ENCODE measurements at places on chromosomes 13 and 19.
A peak's percentile ranks its signal among the peaks of the same experiment; 100 is the strongest.

DNA sequence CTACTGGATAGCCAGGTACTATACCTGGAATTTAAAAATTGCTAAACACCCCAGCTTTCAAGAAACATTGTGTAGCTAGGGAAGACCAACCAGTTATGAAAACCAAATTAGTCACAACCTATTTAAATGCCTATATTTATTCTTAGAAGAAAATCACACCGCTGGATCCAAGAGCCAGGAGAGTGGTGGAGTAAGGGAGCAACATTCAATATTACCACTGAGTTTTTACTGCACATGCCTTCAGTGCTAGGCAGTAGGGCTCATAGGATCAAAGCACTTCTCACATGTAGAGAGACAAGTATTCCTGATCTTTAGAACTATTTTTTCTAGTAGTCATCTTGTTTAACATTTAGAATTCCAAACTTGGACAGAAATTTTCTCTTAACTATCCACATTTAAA is 11.2 kb downstream of the ITM2B start:
- DNase-seq: no peak

DNA sequence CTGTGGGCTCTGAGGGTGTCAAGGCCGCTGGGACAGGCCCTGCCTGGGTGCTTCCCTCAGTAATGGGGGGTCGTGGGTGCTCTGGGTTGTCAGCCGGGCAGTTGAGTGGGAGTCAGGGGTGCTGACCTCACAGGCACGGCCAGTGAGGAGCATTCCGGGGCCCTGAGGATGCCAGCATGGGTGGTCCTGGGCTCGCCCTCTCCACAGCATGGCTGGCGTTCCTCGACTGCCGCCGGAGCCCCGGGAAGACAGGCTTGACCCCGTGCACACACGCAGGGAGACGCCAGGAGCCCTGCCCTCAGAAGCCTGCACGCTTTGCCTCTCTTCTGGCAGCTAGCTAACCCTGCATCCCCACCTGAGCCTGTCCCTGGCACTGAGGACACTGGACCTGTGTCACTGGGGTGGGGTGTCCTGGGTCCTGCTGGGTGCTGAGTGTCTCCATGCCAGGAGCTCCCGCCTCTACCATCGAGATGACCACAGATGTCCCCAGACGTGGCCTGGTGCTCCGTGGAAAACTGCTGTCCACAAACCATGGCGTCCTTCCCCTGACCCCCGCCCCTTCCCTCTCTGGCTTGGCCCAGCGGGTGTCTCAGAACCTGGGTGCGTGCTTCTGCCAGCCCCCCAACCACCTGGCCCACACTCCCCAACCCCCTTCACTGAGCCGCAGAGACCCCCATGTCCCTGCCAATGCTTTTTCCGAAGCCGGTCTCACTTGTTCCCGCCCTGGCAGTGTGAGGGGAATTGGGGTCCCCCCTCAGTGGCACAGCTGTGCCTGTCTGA is 4.4 kb upstream of the NDUFS7 start:
- DNase-seq: no peak

DNA sequence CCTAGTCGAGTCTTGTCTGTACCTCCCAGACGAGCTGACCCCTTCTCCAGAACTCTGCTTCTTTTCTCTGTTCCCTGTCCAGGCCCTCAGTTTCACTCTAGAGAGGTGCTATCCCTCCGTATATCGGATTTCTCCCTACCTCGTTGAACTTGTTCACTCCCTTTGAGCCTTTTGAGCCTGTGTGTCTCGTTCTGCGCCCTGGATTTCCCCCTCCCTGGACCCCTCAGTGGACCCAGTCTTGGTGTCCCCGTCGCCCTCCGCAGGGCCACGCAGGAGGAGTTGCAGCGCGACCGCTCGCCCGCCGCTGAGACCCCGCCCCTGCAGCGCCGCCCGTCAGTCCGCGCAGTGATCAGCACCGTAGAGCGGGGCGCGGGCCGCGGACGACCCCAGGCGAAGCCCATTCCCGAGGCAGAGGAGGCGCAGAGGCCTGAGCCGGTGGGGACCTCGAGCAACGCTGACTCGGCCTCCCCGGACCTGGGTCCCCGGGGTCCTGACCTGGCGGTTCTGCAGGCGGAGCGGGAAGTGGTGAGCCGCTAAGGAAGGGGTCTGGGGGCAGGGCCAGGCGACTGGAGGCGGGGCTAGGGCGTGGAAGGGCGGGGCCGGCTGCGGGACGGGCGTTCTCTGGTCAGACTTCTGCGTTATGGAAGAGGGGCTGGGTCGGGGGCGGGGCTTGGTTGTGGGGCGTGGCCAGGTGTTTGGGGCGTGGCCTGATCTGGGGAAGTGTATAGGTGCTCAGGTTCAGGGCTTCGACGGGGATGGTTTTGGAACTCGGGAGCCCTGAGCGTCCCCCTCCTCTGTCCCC is 5.5 kb downstream of the EPS8L1 start:
- DNase-seq: peak; percentile 54

DNA sequence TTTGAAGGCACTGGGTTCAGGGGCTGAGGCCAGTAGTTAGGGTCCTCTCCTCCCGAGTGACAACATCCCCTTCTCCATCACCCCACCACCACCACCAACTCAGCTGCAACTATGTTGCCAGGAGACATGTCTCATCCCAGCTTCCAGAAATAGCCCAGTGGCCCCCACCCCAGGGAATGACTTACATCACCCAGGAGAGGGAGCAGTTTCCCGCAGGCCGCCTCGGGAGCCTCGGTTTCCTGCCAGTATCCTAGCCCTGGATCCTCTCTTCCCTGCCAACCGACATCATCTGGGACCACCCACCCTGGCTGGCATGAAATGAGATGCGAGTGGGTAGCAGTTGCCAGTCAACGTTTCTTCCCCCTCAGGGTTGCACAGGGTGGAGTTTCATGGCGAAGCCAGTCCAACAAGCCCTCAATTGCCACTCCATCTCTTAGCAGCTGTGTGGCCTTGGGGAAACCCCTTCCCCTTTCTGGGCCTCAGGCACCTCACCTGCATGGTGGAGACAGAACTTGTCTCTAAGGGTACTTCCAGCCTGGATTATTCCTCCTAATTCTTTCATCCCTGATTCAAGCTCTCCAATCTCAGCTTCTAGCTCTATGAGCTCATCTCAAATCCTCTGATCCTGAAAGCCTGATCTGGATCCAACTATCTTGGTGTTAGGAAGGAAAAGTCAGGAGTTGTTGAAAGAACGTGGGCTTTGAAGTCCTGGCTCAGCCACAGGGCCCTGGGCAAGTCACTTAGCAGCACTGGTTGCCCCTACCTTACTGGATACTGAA is 3.9 kb upstream of the GSK3A start:
- no peak for DNase-seq

GRCh38 chr13:106432636-106433035 is 102.8 kb downstream of the EFNB2 start:
- no peak for DNase-seq

DNA sequence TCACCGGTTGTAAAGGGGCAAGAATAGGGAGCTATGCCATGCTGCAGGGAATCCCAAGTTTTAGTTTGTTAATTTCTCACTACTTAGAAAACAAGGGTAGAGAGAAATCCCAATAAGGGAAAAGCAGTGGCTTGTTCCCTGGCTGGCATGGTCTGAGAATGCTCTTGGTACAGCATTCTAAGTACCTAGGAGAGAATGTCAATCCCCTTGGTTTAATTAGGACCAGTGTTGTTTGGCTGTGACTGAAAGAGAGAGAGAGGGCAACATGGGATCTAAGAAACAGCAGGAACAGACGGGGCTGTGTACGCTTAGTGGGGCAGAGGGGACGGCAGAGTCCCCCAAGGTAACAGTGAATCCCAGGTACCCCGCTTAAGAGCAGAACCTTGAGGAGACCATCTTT is 228.8 kb downstream of the PCDH9 start:
- no peak for DNase-seq

DNA sequence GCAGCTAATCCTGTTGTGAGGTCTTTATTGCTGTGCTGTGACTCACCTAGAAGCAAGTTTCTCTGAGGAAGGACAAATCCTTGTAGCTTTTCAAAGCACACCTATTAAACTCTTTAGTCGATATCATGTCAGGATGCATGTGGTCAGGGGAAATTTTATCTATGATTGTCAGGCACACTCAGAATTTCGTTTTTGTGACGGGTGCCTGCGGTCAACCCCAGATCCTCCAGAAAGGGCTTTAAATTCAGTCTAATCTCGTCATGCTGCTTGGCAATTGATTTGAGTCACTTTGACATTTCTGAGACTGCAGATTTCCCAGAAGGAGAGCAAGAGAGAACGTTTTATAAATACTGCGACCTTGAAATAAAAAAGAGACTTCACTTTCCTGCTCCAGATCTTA is 316.9 kb downstream of the FGF9 start:
- no peak for DNase-seq

- DNase-seq: no peak
Observed at GRCh38 chr13:110217085-110217484, 89.9 kb downstream of the COL4A1 start.

DNA sequence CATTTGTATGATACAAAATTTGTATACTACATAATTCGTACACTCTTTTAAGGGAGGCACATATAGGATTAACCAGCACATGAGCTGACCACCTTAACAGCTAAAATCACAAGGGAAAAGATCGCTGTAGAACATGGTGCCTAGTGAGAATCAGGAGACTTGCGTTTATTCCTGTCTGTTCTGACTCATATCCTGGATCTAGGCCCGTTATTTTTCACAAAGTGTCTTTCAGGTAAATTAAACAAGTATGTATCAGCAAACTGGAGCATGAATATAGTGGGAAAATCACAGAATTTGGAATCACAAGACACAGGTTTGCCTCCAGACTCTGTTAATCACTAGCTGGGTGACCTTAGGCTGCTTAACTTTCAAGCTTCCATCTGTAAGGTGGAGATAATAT is 47.5 kb upstream of the ESD start:
- no peak for DNase-seq

DNA sequence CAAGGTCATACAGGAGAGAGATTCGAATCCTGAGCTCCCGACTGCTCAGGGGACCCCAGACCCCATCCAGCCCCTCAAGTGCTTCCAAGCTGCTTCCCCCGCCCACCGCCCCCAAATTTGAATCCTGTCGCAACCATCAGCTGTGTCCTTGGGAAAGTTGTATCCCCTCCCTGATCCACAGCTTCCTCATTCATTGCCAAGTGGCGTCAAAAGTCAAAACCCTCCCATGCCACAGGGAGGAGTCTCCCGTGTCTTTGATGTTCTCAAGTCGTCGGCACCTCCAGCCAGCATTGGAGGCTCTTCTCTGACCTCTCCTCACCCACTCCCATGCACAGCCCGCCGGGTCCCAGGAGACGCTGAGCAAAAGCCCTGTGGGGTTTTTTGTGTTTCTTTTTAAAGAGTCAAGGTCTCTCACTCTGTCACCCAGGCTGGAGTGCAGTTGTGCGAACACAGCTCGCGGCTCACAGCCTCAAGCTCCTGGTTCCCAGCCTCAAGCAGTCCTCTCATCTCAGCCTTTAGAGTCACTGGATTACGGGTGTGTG is 2.8 kb upstream of the IFI30 start:
- DNase-seq: no peak

DNA sequence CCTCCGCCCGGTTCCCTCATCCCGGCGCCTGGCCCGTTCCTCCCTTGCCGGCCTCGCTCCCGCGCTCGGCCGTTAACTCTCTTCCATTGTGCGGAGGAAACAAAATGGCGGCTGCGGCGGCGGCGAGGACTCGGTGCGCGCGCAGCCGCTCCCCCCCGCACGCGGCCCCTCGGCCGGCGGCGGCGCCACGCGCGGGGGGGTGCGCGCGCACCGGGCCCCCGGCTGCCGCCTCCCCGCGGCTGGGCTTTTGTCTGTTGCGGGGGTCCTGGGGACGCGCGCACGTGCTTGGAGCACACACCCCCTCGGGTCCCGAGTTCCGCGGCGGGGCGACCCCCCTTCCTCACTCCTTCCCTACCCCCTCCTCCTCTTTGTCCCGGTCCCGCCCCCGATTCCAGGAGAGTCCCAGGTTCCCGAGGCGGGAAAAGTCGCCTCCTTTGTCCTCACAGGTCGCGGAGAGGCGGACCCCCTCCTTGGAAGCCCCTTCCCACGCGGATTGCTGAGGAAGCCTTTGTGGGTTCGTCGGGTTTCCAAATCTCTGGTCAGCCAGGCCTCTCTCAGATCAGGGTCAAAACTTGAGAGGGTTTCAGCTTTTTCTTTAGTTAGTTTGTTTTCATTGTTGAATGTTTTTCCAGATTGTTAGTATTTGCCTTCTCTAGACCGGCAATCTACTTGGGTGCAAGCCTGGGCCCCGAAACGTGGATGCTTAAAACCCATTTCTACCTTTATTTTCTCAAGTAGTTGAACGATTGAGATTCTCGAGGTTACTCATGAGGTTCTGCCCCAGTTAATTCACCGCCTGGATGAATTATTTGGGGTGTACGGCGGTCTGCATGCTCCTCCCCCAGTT is 687 bp downstream of the ILF3 start:
- peak; percentile 66 for DNase-seq

DNA sequence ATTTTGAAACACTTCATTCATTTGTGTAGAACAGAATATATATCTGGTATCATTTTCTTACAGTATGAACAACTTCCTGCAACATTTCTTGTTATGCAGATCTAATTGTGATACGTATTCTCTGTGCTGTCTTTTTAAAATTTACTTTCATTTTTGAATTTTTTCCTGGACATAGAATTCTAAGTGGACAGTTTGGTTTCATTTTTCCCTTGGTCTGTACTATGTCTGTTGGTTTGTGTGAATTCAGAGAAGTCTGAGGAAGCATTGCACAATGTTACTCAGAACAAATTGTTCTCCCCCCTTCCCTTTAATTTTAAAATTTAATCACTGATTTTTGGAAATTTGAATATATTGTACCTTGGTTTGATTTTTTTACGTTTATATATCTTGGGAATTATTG is 352.5 kb upstream of the PCDH20 start:
- DNase-seq: no peak

- no peak for DNase-seq
Observed at GRCh38 chr13:76266561-76266960, 619.6 kb downstream of the KCTD12 start.

GRCh38 chr19:32638625-32639024 is 36.4 kb downstream of the ANKRD27 start:
- no peak for DNase-seq

DNA sequence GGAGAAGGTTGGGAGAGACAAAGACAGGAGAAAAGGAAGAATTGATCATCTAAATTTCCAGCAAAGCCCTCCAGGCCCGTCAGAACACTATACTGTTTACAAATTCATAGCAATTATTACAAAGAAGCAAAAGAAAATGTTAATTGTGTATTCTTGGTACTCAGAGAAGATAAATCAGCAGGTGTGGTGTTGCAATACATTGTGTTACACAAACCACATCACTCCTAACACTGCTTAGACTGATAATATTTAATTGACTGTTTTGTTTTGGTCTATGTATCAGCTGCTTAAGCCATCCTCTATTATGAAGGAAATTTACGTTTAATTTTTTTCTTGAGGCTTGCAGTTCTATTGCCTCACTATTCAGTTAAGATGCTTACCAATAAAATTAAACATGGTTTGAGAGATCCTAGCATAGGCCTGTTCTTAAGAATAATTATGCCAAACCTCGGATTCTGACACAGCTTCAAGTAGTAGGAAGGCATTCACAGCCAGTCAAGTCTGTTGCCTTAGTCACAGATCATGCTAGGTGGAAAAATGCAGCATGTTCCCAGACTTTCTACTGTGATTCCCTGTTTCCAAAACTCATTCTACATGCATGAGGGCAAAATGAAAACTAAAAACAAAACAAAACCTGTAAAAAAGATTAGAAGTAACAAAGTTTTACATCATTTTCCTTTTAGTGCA is 129.2 kb downstream of the TBC1D4 start:
- no peak for DNase-seq

All from hematopoietic multipotent progenitor cell treated with erythropoietin and hydrocortisone succinate and interleukin-3 and kit ligand, for 15 days (in vitro differentiated cells).